Cardiac septum (tissue), 1 donor: ENCODE measurements at places on chromosomes 1 and 21. TPM values are rescaled to one million over a fixed set of nuclear protein-coding genes. Genes with fewer than 3 reads are reported as not detected.

- DNase-seq, result no peak
These were observed 52.9 kb upstream of the CNTN2 start for GRCh38 chr1:204990059-204990664.

- no peak for DNase-seq
These were observed 311.0 kb upstream of the CXADR start for GRCh38 chr21:17201741-17202260.

- DNase-seq, result no peak
These were observed 59.9 kb downstream of the WARS2 start for GRCh38 chr1:119080586-119080985.

DNA sequence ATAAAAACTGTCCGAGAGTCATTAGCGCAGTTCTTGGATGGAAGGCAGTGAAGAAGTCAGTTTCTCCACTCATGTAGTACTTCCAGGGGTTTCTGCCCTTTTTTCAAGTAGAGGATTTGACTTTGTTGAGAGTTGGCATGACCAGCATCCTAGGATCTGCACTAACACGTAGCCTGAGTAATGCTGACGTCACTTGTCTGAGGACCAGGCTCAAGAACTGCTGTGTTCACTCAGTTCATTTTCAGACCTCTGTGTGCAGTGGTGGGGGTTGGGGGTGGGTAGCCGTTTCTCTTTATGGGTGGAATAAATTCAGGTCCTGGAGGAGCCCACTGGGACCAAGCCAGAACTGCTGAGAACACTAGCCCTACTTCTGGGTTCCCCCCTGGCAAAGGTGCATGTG is 53.3 kb downstream of the MRPS6 start:
- no peak for DNase-seq

GRCh38 chr21:35019631-35020032 is 29.5 kb downstream of the RUNX1 start:
- no peak for DNase-seq

GRCh38 chr1:220828950-220829586 is 42.4 kb downstream of the MTARC1 start:
- no peak for DNase-seq

- DNase-seq, result no peak
These were observed 29.5 kb downstream of the HLX start for GRCh38 chr1:220908757-220909156.

- DNase-seq, result no peak
These were observed at the start of gene CCDC185 for GRCh38 chr1:223393275-223394214. Gene CCDC185, plus strand, starts transcription at chr1:223393415. Its CDS starts 61 bp downstream, at chr1:223393476.

Gene PDE4B
- 6.8 TPM for total RNA-seq

Gene DDR2
- total RNA-seq, result 20.0 TPM

Gene LRP8
- 2.3 TPM for total RNA-seq

Gene RBM11
- total RNA-seq, result 0.57 TPM

Gene CATSPERE
- 0.38 TPM for total RNA-seq

Gene LRRC53
- total RNA-seq, result not detected

Gene ILF2
- total RNA-seq, result 76.5 TPM
